ENCODE measurements at places on chromosomes 1 and 21. TPM values are rescaled to one million over a fixed set of nuclear protein-coding genes. Genes with fewer than 3 reads are reported as not detected.

EXO5 gene
- total RNA-seq: 5.2 TPM

CRABP2 gene
- not detected for total RNA-seq

FAAH gene
- 10.9 TPM for total RNA-seq

DNAI4 gene
- total RNA-seq: 6.5 TPM

CYP2J2 gene
- 4.5 TPM for total RNA-seq

C8B gene
- total RNA-seq: not detected

FAM110D gene
- not detected for total RNA-seq

ZBTB8B gene
- not detected for total RNA-seq

CIART gene
- 15.3 TPM for total RNA-seq

CTSK gene
- not detected for total RNA-seq

KIF17 gene
- total RNA-seq: 2.1 TPM

SELP gene
- not detected for total RNA-seq

NPPA gene
- not detected for total RNA-seq

LYPD8 gene
- total RNA-seq: not detected

BARHL2 gene
- not detected for total RNA-seq

ADCY10 gene
- total RNA-seq: not detected

S100A14 gene
- total RNA-seq: not detected

GPR37L1 gene
- total RNA-seq: not detected

ORC1 gene
- 13.3 TPM for total RNA-seq

SLAMF6 gene
- not detected for total RNA-seq

CLIC6 gene
- total RNA-seq: not detected

VHLL gene
- total RNA-seq: not detected

TNFRSF14 gene
- total RNA-seq: not detected

HFM1 gene
- total RNA-seq: 0.14 TPM

SAMSN1 gene
- not detected for total RNA-seq

KRTAP10-8 gene
- total RNA-seq: not detected

SLC16A4 gene
- 54.2 TPM for total RNA-seq

CYP4Z1 gene
- total RNA-seq: not detected

EMC1 gene
- 34.8 TPM for total RNA-seq

NMNAT2 gene
- total RNA-seq: not detected

SDC3 gene
- total RNA-seq: 8.2 TPM

UBE2U gene
- total RNA-seq: not detected

MASP2 gene
- not detected for total RNA-seq

BATF3 gene
- total RNA-seq: not detected

RGSL1 gene
- total RNA-seq: not detected

LIPI gene
- total RNA-seq: not detected

CYP4B1 gene
- not detected for total RNA-seq

UROD gene
- 112 TPM for total RNA-seq

SELENBP1 gene
- total RNA-seq: not detected

HLX gene
- total RNA-seq: 5.0 TPM

ZBTB7B gene
- 22.8 TPM for total RNA-seq

HNRNPCL4 gene
- not detected for total RNA-seq

CFAP45 gene
- not detected for total RNA-seq

GPR153 gene
- 2.9 TPM for total RNA-seq

ANKRD65 gene
- not detected for total RNA-seq

ELF3 gene
- total RNA-seq: 255 TPM

GUCA2B gene
- total RNA-seq: not detected

HSD3B1 gene
- not detected for total RNA-seq

RGS4 gene
- total RNA-seq: 1.8 TPM

HEYL gene
- 0.98 TPM for total RNA-seq
